ENCODE measurements at places on chromosomes 16 and 17.

GRCh38 chr17:31558748-31559583 lies 167.5 kb downstream of the RAB11FIP4 start:
- DNase-seq, result peak; percentile 47

DNA sequence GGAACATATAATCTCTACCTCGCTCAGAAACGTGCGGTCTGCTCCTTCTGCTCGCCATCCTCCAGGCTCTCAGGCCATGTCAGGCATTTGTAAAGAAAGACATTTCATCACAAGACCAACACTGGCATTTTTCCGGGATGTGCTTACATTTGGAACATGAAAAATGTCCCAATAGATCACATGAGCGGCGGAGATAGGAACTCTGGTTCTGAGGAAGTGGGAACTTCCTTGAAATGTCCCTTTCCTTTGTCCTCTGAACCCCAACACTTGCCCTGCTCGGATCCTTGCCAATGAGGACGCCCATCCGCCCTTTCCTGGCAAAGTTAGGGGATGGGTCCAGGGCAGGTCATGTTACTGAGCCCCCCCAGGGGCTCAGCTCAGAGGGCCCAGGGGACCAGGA lies 130.5 kb downstream of the MAF start:
- no peak for DNase-seq

GRCh38 chr16:16917191-16917785 lies 538.3 kb downstream of the NPIPA7 start:
- no peak for DNase-seq

DNA sequence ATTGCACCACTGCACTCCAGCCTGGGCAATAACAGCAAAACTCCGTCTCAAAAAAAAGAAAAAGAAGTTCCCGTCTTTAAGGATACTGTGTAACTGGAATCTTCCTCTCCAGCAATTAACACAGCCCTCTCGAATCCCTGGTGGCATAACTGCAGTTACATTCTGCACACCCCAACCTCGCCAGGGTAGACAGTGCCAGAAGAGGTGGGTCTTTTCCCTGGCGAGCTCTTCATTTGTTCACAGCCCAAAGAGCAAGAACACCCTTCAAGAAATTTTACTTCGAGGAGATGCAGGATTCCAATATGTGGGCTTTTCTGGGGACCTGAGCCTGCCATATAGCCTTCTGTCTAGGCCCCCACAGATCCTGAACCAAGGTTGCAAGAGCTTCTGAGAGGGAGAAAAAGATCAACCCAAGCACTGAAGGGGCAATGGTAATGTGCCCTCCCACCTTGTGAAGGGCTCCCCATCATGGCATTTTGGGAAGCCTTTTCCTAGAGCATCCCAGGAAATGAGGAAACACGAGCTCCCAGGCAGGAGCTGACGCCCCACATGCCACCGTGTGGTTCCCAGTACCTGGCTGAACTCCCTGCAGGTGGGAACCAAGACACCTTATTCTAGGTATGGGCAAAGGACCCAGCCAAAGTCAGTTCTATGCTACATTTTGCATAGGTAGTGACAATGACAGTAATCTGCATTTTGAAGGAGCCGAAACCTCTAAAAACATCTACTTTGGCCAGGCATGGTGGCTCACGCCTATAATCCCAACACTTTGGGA lies 26.9 kb downstream of the TK2 start:
- no peak for DNase-seq

DNA sequence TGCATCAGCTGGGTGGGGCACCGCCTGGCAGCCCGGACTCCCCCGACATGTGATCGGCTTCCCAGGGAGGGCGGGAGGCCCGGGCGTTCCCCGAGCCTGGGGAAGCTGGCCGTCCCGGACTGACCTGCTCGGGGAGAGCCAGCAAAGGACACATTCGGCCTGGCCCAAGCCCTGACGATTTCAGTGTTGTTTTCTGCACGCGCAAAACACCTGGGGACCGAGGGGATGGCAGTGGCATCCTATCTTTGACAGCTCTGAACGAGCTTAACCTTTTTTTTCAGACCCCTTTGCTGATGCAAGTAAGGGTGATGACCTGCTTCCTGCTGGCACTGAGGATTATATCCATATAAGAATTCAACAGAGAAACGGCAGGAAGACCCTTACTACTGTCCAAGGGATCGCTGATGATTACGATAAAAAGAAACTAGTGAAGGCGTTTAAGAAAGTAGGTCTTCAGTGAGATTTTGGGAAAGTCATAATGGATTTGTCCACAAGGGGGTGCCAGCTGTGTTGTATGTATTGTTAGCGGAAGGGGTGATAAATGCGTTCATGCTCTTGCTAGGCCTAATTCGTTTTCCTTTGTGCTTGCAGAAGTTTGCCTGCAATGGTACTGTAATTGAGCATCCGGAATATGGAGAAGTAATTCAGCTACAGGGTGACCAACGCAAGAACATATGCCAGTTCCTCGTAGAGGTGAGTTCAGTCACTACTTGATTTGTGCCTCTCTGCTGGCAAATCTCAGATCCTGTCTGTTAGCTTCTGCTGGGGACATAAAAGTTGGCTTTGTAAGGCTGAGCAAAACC lies 1.0 kb downstream of the EIF1 start:
- DNase-seq, result peak; percentile 64

- DNase-seq, result peak; percentile 0
These were observed 432.7 kb upstream of the ASIC2 start for GRCh38 chr17:33725675-33726271.

DNA sequence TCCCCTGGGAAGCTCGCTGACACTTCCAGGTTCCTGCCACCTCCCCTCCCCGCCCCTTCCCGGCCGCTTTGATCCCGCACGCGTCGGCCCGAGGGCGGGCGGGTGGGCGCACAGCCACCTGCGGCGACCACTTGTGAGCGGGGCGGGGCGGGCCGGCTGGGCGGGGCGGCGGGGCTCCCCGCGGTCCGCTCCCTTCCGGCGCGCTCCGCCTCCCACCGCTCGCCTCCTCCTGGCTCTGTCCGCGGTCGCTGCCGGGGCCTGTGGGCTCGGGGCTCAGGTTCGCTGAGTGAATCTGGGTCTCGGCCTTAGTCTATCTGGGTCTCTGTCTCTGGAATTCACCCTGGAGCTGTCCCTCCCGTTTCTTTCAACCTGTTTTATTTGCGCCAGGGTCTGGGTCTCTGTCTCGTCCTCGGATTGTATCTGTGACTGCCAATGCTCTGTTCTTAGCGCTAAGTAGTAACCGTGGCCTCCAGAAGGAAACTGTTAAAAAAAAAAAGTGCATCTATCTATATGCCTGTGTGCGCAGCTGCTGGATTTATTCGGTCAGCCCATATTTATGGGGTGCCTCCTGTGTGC lies 2.7 kb upstream of the HES7 start:
- no peak for DNase-seq

DNA sequence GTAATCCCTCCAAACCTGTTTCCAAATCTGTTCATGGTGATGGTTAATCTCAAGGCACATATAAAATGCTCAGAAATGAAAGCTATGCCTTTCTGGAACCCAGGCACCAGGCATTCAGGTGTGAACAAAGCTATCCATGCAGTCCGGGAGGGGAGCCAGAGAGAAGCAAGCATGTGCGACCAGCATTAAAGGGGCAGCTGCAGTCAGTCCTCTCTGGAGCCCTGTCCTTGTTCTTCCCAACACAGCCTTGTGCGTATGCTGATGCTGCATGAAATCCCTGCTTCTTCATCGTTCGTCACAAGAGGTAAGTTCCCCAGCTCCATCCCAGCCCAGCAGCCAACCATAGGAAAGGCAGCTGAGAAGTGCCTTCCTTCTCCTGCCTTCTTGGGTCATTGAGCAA lies 148.7 kb downstream of the GRIN2A start:
- no peak for DNase-seq

- no peak for DNase-seq
These were observed 122.4 kb downstream of the RAB11FIP4 start for GRCh38 chr17:31513731-31514427.

- no peak for DNase-seq
These were observed 70.3 kb upstream of the LGALS9 start for GRCh38 chr17:27560668-27561067.

GRCh38 chr17:40264458-40265185 lies 23.1 kb upstream of the CDC6 start:
- no peak for DNase-seq

DNA sequence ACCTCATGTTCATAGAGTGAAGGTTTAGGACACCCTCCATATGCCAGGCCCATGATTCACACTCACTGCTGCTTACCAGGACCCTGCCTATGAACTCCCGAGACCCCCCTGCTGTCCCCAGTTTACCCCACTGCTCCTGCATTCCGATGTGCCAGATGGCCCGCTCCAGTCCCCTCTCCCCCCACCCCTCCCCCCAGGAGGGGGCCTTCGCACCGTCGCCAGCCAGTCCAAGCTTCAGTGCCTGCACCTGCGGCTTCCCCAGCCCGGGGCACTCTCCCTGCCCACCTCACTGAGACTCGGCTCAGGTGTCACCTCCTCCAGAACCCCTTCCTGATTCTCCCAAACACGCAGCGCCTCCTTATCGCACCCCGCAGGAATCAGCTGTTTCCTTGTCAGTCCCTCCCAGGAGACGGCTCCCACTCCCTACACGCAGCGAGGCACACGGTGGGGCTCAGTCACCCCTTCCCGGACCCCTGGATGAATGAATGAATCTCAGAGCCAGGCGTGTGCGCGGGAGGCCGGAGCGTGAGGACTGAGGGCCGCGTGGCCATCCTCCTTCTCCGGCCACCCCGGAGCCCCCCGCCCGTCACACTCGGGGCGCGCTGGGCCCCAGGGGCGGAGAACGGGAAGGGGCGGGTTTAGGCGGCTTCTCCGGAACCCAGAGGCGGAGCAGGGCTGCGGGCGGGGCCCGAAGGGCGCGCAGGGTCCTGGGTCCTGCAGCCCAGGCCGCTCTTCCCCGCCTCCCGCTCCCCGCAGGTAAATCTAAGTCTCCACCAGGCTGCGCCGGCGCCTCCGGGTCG lies 1.6 kb downstream of the MYO1C start:
- DNase-seq, result peak; percentile 49

DNA sequence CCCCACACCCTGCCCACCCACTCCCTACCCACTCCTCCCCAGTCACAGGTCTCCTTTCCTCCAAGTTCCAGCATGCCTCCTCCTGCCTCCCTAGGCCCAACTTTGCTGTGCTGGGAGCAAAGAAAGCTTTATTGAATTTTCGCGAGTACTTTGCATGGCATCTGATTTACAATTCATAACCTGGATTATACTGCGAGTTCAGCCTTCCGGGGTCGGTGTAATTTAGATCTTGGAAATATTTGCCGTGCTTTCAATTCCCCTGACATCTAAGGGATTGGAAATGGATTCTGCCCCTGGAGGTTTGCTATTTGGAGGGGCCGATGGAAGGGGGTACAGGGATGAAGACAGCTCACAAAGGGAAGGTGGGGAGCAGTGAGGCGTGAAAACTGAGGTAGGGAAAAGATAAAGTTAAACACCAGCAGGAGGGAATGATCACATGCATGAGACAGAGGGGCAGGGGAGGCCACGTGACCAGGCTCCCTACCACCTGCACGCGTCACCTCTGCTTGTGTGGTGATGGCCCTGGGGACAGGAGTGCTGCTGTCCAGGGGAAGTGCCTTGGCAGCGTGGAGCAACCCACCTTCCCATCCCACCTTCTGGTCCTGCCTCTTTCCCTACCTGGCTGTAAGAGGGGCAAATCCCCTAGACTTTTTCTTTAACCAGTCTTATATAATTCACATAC lies 132.3 kb upstream of the RPL38 start:
- no peak for DNase-seq

GRCh38 chr17:50668025-50668837 lies 33.5 kb downstream of the ABCC3 start:
- DNase-seq, result no peak

GRCh38 chr16:21590796-21591195 lies 8.6 kb upstream of the METTL9 start:
- no peak for DNase-seq

DNA sequence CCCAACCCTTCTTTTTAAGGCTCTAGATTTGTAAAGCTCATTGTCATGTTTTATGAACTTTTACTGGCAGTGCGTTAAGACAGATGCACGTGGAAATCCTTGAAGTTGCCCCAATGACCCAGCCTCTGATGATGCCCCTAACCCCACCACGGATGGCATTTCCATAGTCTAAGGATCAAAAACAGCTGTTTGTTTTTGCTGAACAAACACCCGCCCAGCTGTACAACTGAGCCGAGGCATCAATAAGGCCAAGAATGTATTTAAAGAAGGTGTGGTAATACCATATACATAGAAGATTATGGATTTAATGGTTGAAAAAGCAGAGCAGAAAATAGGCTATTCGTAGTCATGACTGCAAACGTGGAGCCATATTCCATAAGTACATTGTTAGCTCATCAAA lies 83.7 kb downstream of the SALL1 start:
- no peak for DNase-seq

DNA sequence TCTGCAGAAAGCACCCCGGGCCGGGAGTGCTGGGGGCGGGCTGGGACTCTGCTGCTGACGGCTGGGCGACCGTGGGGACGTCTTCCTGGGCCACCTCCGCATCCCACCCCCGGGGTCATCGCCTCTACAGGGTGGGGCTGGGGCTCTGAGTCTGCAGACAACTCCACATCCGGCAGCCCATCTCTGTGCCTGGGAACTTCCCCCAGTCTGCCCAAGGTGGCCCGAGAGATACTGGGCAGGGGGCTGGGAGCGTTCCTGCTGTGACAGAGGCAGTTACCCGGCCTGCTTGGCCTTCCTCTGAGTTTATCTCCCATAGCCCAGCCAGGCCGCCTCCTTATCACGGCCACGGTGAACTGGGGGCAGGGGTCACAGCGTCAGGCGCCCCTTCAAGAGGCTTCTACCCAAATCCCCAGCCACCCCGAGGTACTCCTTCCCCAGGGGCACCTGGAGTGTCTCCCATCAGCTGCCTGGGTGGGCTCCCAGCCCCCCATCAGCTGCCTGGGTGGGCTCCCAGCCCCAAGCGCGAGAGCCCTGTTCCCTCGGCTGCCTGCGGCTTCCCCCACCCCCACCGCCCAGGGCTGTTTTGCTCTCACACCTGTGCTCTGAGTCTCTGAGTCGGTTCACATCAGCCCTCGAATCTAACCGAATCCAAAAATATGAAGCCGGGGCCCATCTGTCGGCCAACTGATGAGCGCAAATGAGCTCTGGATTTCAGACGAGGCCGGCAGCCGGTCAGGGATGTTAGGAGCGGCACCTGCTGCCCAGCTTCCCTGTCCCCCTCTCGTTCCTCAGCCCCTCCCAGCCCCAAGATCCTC lies 15.6 kb upstream of the CBFA2T3 start:
- no peak for DNase-seq

- no peak for DNase-seq
These were observed 245.9 kb upstream of the RPL38 start for GRCh38 chr17:73957564-73957963.

DNA sequence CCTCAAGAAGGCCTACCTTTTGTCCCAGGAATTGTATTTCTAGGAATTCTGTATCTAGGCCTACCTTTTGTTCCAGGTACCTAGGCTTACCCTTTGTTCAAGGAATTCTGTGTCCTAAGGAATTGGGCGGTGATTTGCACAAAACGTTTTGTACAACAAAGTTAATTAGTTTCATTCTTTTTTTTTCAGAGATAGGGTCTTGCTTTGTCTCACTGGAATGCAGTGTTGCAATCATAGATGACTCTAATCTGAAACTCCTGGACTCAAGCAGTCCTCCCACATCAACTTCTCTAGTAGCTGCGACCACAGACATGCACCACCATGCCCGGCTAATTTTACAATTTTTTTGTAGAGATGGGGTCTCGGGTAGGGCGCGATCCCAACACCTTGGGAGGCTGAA lies 7.0 kb downstream of the CDR2L start:
- DNase-seq, result no peak

- peak; percentile 5 for DNase-seq
These were observed 26.0 kb upstream of the ADCY9 start for GRCh38 chr16:4142268-4142667.

All from activated T-cell treated with anti-CD3 and anti-CD28 coated beads for 4 hours (primary cell).